Eye (tissue), 1 donor: ENCODE measurements at places on chromosomes 3 and 15.

DNA sequence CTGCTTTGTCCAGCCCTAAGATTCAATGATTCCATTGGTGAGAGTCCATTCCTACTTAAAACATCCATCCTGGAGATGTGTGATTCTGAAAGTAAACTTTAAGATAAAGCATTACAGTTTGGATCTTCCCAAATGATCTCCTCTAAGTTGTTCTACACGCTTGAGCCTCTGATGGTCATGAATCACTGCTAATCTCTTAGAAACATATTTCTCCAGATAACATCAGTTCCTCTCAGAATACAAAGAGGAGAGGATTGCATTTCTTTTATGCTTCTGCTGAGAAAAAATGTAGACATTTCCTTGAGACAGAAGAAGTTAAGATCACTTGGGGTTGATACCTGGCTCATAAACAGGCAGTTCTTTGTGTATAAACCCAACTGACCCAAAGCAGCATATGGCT, 281.2 kb upstream of the DPH6 start:
- no peak for DNase-seq

DNA sequence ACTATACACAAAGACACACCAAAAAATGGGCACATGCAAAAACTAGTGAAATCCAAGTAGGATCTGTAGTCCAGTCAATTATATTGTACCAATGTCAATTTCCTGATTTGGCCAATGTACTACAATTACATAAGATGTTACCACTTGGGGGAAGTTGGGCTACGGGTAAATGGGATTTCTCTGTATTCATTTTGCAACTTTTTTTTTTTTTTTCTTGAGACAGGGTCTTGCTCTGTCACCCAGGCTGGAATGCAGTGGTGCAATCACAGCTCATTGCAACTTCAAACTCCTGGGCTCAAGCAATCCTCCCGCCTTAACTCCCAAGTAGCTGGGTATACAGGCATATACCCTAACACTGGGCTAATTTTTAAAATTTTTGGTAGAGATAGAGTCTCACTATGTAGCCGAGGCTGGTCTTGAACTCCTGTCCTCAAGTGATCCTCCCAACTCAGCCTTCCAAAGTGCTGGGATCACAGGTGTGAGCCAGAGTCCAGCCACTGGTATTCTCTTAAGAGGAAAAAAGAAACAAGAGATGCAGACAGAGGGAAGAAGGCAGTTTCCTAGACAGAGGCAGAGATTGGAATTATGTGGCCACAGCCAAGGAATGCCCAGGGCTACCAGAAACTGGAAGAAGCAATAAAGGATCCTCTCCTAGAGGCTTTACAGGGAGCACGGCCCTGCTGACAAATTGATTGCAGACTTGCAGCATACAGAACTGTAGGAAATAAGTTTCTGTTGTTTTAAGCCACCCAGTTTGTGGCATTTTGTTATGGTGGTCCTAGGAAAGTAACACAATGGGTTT, 33.3 kb downstream of the TFDP2 start:
- DNase-seq, result no peak

DNA sequence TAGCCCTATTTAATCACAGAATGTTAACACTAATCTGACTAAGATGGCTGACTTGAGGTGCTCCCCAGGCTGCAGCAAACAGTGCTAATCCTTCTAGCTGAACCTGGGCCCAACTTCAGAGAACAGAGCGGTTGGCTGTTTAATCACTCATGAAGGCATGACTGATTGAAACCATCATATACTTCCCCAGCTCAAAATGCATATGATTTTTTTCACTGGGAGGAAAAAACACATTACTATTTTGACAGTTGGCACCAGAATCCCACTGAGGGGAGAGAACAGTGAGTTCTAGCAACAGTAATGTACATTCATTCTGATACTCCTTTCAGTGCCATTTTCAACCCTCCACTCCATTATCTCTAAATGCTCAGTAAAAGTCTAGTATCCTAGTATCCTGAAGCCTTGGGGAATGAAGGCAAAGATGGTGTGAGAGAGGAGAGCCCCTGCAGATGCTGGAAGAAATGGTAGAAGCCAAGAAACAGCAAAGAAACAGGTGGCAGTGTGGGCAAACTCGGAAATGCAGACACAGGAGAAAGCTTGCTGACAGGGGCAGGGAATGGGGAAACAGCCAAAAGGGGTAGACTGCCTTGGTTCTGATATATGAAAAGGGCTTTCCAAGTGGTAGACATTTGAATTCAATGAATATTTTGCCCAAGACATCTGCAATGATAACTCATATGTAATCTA, 34.4 kb upstream of the CASR start:
- DNase-seq, result no peak

DNA sequence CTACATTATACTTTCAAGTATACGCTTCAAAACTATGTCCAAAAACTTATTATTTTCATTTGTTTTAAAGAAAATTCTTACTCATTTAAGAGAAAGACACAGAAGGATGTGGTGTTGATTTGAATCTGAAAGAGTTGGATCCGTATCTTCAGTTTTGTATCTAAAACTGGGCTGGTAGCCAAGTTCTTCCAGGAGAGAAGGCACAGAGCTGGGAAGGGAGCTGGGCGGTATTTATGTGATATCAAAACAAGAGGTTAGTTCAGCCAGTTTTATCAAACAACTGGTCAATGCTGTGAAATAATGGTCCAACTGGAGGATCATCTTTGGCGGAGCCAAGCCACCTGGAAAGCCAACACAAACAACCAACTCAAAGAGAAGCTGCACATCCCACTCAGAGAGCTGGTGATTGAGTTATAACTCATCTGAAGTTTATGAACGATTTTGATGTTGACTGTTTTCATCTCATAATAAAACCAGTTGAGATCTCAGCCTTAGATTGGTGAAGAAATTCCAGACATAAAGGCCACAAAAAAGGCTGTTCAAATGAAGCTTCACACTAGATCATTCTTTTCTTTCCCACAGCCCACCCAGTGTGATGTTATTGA, 489.6 kb upstream of the RASGRP1 start:
- no peak for DNase-seq

DNA sequence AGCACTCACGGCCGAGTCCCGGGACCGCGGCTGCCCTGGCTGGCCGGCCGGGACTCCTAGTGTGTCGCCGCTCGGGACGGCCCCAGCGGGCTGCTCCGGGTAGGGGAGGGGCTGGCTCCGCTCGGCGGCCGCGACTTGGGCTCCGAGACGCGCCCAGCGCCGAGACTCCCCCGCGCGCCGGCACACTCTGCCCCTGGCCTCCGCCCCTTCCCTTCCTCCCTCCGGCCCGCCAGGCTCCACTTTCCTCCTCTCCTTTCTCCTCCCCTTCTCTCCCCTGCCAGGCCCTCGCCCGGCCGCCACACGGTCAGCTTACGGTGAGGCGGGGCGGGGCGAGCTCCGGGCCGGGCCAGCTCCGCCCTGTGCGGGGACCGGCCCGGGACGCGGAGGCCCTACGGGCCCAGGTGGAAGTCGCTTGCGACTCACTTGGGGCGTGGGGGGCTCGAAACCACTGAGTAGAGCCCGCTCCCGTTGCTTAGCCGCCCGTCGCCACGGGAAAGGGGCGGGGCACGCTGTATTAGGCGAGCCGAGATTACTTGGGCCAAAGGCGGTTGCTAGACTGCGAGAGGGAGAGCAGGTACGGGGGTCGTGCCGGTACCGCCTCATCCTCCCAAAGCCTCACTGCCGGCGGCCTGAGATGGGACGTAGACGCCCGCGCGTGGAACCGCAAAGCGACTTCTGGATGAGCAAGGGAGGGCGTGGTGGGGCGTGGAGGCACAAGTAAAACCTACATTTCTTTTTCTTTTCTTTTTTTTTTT, at the start of gene ITGB5:
Gene ITGB5 (minus strand): TSS at position 189 of the 755 bp plus-strand sequence. CDS start 365 bp downstream, outside the sequence.
- DNase-seq, result peak; percentile 89

DNA sequence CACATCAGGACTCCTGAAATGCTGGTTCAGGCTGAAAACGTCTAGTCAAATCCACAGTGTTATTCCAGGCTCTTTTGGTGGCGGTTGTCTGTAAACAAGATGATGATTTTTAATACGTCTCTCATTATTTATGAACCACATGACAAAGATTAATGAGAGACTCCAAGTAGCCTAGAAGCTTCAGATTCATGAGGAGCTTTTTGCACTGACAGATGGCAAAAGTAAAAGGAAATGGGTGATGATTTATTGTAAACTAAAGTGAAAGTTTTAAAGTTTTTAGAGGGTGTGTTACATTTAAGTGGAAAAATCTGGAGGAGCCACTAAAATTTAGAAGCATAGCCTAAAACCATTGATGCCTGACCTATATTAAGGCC, 77.0 kb downstream of the BBX start:
- DNase-seq, result no peak

- no peak for DNase-seq
Measured at GRCh38 chr3:12461097-12461649, 23.1 kb upstream of the TSEN2 start.

DNA sequence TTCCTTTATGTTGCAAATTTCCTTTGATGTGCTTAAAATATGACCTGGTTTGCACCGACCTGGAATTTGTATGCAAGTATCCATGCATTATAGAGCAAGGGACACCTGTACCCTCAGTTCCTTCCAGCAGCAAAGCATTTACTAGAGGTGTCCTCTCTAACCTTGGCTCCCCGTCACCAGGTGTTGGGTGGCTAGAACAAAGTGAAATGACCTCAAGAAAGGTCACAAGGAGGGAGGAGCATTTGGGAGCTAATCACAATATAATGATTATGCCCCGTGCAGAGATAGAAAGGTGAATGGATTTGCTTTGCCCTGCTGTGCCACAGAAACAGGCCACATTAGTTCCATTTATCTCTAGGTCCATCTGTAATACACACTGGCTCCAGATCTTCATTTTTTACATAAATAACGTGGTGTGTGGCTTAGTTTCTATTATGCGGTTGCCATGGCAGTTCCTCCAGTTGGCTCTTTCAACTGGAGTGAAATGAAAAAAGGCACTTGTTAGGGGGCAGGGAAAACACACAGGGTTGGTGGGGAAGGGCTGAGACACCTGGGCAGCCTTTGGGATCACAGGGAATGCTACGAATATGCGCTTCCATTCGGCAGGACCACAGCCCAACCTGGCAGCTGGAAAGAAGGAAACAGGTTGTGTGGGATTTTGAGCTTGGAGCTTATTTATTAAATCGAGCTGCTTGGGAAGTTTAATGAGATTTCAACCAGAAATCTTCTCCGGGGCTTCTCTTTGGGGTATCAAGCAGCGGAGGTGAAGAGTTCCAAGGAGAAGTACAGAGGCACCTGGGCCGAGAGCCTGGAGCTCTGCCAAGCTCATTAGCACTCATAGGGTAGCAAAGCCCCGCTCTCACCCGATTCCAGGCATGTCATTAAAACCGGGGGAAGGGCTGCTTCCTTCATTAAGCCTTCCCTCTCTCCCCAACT, 233.5 kb upstream of the ST8SIA2 start:
- peak; percentile 59 for DNase-seq

- no peak for DNase-seq
Measured at GRCh38 chr15:31160740-31161495, 59.4 kb upstream of the TRPM1 start.

GRCh38 chr3:23459465-23459864, 256.3 kb downstream of the UBE2E2 start:
- no peak for DNase-seq

DNA sequence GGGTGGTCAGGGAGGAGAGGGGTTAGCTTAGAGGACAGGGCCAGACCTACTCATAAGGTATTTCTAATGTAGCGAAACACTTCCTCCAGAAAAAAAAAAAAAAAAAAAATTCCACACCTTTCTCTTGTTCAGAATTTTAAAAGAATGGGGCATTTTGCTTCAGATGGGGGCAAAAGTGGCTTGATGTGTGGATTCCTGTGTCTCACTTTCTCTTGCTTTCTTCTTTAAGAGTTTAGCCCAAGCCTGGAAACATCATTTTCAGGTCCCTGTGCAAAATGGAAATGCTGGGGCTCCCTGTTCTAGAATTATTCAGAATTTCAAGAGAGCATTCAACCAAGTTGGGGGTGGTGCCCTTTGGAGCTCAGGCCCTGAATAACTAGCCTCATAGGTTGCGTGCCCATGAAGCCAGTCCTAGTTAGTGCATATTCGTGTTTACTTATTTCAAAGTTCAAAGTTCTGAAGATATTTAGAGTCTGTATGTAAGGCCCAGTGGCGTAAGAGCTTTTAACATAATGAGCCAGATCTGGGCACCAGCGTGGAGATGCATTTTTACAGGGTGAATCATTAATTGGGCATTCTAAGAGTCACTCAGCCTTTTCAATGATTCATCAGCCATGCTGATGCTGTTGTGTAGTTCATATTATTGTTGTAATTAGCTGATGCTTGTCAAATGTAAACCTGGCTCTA, 104.5 kb downstream of the RPLP1 start:
- DNase-seq, result no peak

GRCh38 chr3:120031561-120031960, 62.7 kb downstream of the GSK3B start:
- no peak for DNase-seq

DNA sequence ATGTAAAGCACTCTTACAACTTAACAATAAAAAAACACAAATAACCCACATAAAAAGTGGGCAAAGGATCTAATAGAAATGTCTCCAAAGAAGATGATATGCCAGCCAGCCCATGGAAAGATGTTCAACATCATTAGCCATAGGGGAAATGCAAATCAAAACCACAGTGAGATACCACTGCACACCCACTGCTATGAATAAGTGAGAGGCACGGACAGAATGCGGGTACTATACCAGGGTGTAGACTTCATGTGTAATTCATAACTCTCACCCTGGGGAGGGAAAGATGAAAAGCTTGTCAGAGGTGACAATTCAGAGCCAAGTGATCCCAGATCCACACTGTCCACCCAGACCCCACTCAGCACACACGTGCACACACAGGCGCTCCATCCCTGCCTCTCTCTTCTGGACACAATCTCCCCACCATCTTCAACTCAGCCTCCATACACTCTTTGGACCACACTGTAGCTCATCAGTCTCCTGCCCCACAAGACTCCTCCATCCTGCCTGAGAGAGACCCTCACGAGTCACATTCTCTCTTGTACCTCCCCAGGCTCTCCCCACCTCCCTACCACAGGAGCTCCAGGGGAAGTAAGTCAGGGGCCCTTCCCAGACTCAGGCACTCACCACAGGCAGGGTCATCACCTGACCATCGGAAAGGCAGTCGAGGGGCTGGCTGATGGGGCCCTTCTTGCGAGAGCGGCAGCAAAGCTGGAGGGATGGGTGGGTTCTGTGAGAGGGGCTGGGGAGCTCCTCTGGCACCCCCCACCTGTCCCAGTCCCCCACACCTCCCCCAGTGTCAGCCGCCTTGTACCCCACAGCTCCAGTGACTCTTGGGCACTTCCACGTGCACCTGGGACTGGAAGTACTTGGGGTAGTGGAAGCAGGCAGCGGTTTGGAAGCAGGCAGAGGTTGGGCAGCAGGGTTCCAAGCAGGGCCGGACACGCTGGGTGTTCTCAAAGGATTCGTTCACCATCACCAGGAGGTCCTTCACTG, 21.3 kb downstream of the PLA2G4E start:
- no peak for DNase-seq
